Mammary epithelial cell (primary cell): ENCODE measurements at places on chromosomes 11 and 22.

DNA sequence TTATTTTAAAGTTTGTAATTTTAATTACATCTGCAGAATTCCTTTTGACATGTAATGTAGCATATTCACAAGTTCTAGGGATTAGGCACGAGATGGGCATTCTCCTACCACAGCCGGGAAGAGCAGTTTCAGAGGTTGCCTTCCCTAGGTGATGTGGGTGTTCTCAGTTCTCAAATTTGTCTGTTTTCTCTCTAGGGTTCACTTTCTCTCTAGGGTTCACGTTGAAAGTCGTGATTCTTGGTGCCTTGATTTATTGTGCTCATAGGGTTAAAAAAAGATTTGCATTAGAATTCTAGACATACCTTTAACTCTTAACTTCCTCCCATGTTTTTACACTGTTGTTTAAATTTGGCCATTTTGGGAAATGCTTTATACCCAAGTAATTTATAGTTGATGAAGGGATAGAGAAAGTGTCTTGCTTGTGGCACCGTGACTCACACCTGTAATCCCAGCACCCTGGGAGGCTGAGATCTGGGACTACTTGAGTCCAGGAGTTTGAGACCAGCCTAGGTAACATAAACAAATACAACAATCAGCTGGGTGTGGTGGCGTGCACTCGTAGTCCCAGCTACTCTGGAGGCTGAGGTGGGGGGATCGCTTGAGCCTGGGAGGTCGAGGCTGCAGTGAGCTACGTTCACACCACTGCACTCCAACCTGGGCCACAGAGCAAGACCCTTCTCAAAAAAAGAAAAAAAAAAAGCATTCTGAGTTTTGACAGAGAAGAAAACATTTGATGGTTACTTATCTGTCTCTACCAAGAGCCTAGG is 3.6 kb downstream of the MED15 start:
- no peak for DNase-seq

DNA sequence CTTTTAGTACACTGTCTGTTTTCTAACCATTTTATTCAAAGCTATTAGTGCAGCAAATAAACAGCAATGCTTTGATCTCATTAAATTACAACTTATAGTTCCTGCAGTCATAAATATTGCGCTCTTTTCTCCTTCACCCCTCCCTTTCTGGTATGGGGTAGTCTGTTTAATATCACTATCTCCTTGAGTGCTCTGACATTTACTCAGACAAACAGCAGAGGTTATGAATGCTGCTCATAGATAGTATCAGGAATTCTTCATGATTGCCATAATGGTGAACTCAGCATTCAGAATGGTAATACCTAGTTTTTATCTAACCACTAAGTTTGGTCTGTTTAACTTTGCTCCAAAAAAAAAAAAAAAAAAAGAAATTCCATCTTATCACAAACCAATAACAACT is 87.4 kb downstream of the EIF3M start:
- no peak for DNase-seq

DNA sequence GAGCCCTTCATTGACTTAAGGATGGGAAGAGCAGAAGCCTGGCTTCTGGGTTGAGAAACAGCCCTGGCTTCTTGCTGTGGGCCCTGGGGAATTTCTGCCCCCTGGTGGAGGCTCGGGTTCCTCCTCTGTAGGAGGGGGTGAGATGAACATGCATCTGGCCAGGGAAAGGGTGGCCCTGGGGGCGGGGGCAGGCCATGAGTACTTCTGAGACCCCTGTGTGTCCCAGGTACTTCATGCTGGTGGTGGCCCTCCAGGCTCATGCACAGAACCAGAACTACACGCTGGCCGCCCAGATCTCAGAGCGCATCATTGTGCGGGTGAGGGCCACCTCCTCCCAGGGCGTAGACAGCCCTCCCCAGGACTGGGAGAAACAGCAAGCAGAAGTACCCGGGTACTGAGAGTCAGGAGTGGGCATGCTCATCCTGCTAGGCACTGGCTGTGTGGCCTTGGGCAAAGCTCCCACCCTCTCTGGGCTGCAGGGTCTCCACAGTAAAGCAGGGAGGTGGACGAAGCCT is 15.8 kb downstream of the TMEM258 start:
- DNase-seq = peak; percentile 37

GRCh38 chr22:34308101-34308500 is 387.8 kb upstream of the LARGE1 start:
- DNase-seq = no peak

GRCh38 chr11:27489092-27489491 is 16.5 kb upstream of the LGR4 start:
- no peak for DNase-seq

DNA sequence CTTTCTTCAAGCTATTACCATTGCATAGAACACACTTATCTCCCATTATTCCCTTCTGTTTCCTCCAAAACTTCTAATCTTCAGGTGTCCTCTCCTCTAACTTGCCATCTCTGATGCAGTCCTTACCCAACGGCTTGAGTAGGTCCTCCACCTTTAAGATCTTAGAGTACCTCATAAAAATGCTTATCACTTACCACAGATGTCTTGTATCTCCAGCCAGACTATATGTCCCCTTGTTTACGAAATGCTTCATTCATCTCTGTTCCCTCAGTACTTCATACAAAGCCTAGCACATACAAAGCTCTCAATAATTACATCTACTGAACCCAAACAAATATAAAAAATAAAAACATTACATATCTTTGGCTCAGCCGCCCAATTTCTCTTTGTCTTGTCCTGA is 49.2 kb downstream of the PAK1 start:
- no peak for DNase-seq

GRCh38 chr11:71236836-71237475 is 15.4 kb downstream of the SHANK2 start:
- no peak for DNase-seq

DNA sequence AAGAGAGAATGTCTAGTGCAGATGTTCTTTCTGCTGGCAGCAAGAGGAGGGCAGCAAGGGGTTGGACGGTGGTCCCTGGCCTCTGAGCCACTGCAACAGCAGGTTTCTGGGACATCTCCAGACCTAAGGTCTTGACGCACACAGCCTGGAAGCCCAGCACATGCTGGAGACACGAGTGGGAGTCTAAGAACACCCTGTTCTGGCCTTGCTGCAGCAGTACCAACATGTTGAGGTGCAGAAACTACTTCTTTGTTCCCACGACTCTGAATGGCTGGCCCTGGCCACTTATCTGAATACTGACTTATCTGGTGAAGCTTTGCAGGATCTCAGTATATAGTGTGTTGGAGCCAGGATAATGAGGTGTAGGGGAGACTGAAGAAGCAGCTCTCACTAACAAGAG is 6.8 kb downstream of the MICAL2 start:
- no peak for DNase-seq

- DNase-seq = no peak
These were observed 14.1 kb upstream of the IL2RB start for GRCh38 chr22:37163575-37164504.

DNA sequence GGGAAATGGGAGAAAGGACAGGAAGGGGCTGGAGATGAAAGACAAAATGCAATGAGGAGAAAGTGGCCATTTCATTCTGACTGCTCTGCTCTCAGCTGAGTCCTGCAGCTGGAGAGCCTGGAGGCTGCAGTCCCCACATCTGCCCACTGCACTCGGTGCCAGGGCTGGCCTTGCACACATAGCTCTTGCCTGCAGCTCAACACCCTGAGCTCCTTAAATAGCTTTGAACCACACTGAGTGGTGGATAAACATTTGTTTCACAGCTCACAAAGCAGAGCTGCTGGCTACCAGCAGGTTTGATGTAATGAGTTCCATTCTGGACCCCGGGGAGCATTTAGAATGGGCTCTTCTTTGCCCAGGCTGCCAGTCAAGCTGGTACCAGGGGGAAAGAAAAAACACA is 426.1 kb upstream of the CADM1 start:
- no peak for DNase-seq

DNA sequence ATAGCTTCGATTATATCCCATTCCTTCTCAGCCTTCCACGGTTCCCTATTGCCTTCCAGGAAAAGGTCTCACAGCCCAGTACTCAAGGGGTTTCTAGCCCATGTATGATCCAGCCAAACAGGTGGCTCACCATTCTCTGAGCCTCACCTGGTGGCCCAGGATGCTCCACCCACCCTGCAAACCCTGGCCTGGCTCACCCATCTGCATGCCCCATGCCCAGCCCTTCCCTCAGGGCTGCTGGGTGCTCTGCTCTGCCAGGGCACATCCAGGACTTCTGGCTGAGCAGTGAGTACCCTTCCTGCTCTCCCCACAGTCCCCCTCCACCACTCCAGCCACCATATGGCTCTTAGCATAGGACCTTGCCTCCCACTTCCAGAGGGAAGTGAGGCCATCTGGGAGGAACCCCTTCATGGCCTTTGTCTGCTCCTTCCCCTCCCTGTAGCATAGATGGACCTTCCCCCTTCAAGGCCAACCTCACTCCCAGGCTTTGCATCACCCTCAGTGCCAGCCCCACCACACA is 5.8 kb upstream of the RCOR2 start:
- DNase-seq = no peak

DNA sequence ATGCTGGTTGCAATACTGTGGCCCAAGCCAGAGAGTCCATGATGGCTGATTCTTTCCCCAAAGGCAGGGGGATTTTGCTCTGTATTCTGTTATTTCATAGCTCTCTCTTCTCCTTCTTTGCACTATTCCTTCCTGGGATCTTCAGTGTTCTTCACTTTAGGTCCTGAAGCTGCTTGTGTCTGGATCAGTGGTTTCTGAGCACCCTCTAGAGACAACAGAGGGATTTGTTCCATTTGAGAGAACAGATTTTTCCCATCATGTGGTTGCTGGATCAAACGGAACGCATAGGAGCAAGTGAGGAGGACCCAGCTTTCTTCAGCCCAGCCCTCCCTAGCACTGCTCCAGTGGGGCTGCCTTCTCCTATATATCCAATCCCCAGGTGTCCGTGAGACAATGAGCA is 68.7 kb upstream of the SYN3 start:
- DNase-seq = peak; percentile 37

DNA sequence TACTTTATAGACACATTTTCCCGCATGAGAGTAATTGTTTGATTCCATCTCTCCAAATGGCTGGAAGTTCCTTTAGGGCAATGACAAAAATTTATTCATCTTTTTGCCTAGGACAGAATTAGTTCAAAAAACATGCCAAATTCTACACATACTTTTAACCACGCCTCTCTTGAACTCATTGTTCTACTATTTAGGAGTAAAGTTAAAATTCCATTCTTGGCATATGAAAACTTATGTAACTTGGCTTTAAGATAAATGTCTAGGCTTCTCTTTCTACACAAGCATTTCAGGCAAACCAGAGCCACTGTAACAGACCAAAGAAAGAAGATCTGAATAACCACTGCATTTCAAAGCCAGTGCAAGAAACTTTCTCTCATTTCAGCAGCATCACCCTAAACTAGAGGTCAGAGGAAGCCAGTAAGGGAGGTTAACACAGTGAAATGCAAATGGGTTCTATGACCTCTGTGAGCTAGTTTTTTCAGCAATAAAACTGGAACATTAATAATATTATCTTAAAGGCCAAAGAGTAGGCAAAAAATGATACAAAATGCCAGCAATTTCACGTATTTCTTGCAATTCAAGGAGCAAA is 73.0 kb downstream of the RSF1 start:
- no peak for DNase-seq

GRCh38 chr22:28594797-28595462 is 84.7 kb downstream of the TTC28 start:
- peak; percentile 34 for DNase-seq

GRCh38 chr11:36627471-36627870 is 29.4 kb upstream of the RAG2 start:
- DNase-seq = no peak

GRCh38 chr11:77193911-77194830 is 66.1 kb downstream of the MYO7A start:
- no peak for DNase-seq

- DNase-seq = no peak
These were observed 112.0 kb upstream of the E2F8 start for GRCh38 chr11:19352771-19353160.

DNA sequence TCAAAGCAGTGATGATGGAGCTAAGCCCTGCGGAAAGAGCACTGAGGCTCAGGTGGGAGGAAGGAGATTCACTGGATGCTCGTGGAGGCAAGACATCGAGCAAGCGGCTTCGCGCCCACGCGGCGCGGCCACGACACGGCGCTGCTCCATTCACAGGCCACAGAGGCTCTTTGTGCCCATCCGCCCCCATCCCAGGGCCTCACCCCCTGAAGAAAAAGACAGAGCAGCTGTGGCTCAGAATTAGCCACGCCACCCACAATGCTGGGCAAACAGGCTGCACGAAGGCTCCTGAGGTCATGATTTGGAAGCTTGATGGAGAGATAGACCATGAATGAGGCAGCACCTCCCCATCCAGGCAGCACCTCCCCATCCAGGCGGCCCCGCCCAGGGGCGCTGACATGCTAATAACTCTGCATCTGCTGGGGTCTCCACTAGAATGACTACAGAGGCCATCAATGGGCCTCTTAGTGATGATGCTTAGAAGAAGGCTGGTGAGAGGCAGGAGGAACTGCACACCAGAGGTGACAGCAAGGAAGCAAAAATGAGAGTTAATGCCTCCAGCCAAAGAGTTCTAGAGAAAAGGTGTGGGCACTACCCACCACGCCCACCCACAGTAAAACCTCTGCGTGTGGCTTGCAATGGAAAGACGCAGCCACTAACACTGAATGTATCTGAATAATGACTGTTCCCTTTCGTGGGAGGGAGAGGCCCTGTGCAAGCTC is 43.5 kb downstream of the MYH9 start:
- no peak for DNase-seq

DNA sequence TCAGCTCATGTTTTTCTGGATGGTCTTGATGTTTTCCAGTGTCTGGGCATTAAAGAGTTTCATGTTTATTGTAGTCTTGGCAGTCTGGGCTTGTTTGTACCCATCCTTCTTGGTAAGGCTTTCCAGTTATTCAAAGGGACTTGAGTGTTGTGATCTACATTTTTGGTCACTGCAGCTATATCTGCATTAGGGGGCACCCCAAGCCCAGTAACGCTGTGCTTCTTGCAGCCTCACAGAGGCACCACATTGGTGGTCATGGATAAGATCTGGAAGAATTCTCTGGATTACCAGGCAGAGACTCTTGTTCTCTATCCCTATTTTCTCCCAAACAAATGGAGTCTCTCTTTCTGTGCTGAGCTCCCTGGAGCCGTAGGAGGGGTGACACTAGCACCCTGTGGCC is 451.5 kb upstream of the FAT3 start:
- no peak for DNase-seq

DNA sequence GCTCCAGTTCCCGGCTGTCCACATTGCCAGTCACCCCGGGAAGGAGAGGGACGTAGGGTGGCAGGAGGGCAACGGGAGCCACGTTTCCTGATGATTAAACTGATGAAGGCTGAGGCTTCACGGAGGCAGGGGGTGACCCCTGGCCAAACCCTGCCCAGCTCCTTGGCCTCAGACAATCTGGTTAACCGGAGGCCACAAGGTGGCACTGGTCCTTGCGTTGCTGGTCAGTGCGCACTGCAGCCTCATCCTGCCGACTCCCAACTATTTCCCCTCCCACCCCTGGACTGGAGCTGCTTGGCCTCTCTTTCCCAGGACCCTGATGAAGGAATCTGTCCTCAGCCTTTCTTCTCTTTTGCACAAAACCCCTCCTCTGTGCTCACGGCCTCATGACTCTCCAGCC is 75.3 kb downstream of the PDE2A start:
- no peak for DNase-seq

DNA sequence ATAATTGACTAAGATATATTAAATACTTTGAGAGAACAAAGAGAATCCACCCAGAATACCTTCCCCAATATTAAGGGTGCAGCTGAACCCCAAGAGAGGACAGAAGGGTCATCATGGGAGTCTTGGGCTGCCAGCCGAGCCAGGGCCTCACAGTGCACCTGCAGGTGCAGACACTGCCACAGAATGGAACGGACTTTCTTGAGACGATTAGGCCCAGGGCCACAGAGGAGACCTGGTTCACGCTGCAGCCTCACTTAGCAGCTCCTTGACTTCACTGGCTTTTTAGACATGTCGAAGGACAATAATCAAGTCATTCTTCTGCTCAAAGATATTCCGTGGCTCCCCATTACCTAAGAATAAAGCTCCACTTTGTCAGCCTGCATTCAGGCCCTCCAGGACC is 100.6 kb downstream of the PHF21B start:
- no peak for DNase-seq
